Progenitor cell of endocrine pancreas (in vitro differentiated cells): ENCODE measurements at places on chromosomes 4 and X. TPM values are rescaled to one million over a fixed set of nuclear protein-coding genes. Genes with fewer than 3 reads are reported as not detected.

DNA sequence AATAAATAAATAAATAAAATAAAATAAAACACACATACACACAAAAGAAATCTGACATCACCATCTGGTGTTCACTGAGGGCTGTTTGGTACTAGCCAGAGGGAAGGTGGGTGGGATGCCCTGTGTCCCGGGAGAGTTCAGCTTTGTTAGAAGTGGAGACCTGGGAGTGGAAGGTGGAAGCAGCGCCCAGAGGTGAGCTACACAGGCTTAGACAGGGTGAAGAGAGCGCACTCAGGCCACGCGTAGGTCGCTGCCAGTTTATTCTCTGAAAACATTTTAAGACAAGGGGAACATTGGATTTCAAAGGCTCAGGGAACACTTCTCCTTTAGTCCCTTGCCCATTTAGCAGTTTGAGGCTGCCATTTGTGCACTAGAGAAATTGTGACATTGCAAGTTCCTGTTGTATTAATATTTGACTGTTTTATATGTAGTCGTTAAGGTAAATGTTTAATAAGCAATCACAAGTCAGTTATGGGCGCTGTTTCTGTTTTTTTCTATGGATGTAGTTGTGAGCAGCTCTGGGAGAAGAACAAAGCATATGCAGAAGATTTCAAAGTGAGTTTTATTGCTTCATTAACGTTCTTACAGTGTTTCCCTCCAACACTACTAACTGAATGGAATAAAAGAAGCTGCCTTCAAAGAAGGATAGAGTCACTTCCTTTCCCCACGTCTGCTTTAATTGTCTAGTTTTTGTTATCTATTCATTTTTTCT is 405.5 kb upstream of the NR3C2 start:
- no peaks in the 10 kb centered on the region for H3K36me3 ChIP-seq
- H3K27ac ChIP-seq = no peak overlapping the region
- peaks cover 16% of the 10 kb centered on the region for H3K4me1 ChIP-seq
- no peak overlapping the region for H3K4me3 ChIP-seq
- DNase-seq = no peak

- H3K4me3 ChIP-seq = peak overlapping the region; percentile 96
- peak overlapping the region; percentile 38 for H3K27ac ChIP-seq
- H3K36me3 ChIP-seq = no peaks in the 10 kb centered on the region
- DNase-seq = no peak
- H3K27me3 ChIP-seq = no peaks in the 10 kb centered on the region
Observed at GRCh38 chr4:141130947-141131605, 2.2 kb downstream of the RNF150 start.

GRCh38 chr4:58590722-58591121 is 1480.5 kb upstream of the IGFBP7 start:
- H3K36me3 ChIP-seq = no peaks in the 10 kb centered on the region
- DNase-seq = no peak
- H3K4me1 ChIP-seq = no peaks in the 10 kb centered on the region
- no peak overlapping the region for H3K4me3 ChIP-seq
- H3K27me3 ChIP-seq = no peaks in the 10 kb centered on the region
- H3K27ac ChIP-seq = no peak overlapping the region

- no peak overlapping the region for H3K4me3 ChIP-seq
- H3K4me1 ChIP-seq = no peaks in the 10 kb centered on the region
- DNase-seq = no peak
- H3K27me3 ChIP-seq = no peaks in the 10 kb centered on the region
Observed at GRCh38 chrX:47169726-47170515, 23.7 kb upstream of the UBA1 start.

- H3K27me3 ChIP-seq = peaks cover 18% of the 10 kb centered on the region
- no peak for DNase-seq
- no peaks in the 10 kb centered on the region for H3K4me1 ChIP-seq
- H3K27ac ChIP-seq = no peak overlapping the region
- H3K36me3 ChIP-seq = no peaks in the 10 kb centered on the region
Observed at GRCh38 chr4:184156163-184156920, 61.3 kb downstream of the ENPP6 start.

DNA sequence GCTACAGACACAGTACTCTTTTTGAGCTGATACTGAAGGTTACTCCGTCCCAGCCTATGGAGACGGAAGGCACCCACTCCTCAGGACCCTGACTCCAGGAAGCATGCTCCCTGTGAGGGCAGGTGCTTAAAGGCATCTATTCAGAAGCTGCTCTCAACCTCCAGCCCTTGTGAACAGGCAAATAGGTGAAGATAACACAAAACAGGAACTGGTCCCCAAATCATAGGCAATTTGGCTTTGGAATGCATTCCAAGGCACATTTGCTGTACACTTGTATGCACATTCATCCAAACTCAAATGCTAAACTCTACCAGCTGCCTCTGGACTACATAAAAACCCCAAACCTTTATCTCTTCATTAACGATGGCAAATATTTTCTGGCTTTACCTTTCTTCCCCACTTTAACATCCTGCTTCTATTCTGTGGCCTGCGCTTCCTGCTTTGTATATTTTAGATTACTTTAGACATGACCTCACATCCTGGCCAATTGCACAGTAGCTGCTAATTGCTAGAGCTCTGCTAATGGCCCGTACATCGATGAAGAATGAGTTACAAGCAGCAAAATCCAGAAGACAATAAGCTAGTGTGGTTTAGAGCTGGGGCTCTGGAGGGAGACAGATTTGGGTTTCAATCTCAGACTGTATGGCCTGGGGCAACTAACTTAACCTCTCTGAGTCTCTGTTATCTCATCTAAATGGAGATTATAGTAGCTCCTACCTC is 3.2 kb downstream of the SEL1L3 start:
- H3K4me3 ChIP-seq = no peak overlapping the region
- no peak overlapping the region for H3K27ac ChIP-seq
- peaks cover 32% of the 10 kb centered on the region for H3K4me1 ChIP-seq
- H3K36me3 ChIP-seq = peaks cover 2% of the 10 kb centered on the region

DNA sequence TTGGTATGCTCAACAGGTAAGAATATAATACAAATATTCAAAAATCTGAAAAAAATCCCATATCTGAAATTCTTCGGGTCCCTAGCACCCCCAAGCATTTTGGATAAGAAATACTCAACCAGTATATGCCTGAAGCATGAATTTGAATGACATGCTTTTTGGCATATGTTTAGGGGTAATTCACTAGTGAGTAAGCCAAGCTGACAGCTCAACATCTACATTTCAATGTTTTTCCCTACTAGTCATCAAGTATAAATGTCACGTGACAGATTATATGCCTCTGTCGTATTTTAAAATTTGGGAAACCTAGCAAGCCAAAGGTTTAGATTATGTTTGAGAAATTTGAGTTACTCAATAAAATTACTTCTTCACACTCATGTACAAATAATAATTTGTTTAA is 125.1 kb downstream of the FGF16 start:
- H3K27me3 ChIP-seq = no peaks in the 10 kb centered on the region
- no peak overlapping the region for H3K4me3 ChIP-seq
- DNase-seq = no peak
- H3K36me3 ChIP-seq = peaks cover 16% of the 10 kb centered on the region
- no peak overlapping the region for H3K27ac ChIP-seq

- H3K4me3 ChIP-seq = no peak overlapping the region
- H3K27me3 ChIP-seq = peaks cover 4% of the 10 kb centered on the region
- no peak overlapping the region for H3K27ac ChIP-seq
- H3K4me1 ChIP-seq = no peaks in the 10 kb centered on the region
- H3K36me3 ChIP-seq = peaks cover 2% of the 10 kb centered on the region
Observed at GRCh38 chrX:151985955-151986354, 11.5 kb upstream of the GABRE start.

GRCh38 chr4:88196523-88197185 is 38.2 kb upstream of the ABCG2 start:
- H3K27ac ChIP-seq = no peak overlapping the region
- no peak for DNase-seq
- H3K4me1 ChIP-seq = peaks cover 12% of the 10 kb centered on the region
- no peaks in the 10 kb centered on the region for H3K36me3 ChIP-seq
- H3K4me3 ChIP-seq = no peak overlapping the region
- H3K27me3 ChIP-seq = no peaks in the 10 kb centered on the region

DNA sequence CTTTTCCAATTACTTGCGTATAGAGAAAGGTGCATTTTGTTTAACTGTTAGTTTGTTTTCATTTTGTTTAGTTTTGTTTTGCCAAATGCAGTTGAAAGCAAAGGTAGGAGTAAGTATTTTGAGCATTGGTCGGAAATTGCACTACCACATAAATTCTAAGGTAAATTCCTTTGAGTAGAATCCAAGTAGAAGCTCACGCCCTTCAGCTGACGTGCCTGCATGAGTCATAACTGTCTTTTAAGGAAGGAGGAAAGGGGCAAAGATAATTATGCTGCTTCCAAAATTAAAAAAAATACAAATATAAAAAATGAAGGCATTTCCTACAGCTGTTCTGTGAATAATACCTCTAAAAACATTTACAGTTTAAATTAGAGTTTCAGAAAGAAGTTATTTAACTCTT is 110.2 kb upstream of the MYOZ2 start:
- H3K4me3 ChIP-seq = no peak overlapping the region
- no peaks in the 10 kb centered on the region for H3K36me3 ChIP-seq
- H3K27ac ChIP-seq = no peak overlapping the region
- H3K4me1 ChIP-seq = peaks cover 26% of the 10 kb centered on the region

DNA sequence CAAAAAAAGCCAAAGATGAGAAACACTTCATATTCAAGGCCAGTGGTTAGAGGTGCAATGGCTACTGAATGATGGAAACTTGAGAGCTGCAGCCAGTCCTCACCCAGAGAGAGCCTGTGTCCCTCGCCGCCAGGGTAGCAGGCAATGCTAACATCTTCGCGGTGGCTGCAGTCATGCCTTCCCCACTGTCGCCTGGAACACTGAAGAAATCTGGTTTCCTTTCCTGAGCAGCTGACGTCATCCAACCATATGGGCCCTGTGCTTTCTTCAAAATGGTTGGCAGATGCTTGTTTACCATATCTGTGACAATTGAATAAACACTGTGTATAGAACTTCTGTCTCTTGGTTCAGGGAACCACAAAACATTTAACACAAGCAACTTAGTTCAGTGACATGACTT is 39.7 kb downstream of the PRSS12 start:
- H3K27ac ChIP-seq = no peak overlapping the region
- no peak overlapping the region for H3K4me3 ChIP-seq
- H3K4me1 ChIP-seq = no peaks in the 10 kb centered on the region
- no peaks in the 10 kb centered on the region for H3K27me3 ChIP-seq
- no peaks in the 10 kb centered on the region for H3K36me3 ChIP-seq
- no peak for DNase-seq

ARHGAP36 gene
- 0.36 and 0.42 TPM in 2 replicates for total RNA-seq

BEX1 gene
- total RNA-seq = 123 and 128 TPM in 2 replicates
